ENCODE measurements at places on chromosomes 12 and 14.

DNA sequence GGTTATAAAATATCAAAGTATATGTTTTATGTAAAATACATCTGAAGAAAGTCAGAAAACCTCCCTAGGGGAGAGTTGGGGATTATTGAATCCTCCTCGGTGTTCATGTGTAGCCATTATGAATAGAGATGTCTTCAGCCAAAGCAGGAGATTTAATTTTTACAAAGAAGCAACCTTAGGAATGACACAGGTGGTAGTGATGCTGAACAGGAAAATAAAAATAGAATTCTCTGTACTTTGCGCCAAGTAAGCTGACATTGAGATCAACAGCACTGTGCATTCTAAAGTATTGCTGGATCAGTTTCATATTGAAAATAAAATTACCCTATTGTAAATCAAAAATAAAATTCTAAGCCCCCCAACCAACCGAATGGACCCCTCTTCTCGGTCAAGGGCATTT, 132.8 kb upstream of the TRHDE start:
- no peak for DNase-seq

- DNase-seq = no peak
These were observed 218.6 kb upstream of the FOXN3 start for GRCh38 chr14:89635615-89636014.

- DNase-seq = no peak
These were observed 16.7 kb upstream of the ZFP36L1 start for GRCh38 chr14:68809524-68809923.

GRCh38 chr12:87779858-87780498, 249.2 kb downstream of the C12orf50 start:
- DNase-seq = no peak

GRCh38 chr12:22348208-22348607, 13.7 kb upstream of the ST8SIA1 start:
- no peak for DNase-seq

GRCh38 chr14:104717646-104718045, 6.4 kb upstream of the ADSS1 start:
- no peak for DNase-seq

DNA sequence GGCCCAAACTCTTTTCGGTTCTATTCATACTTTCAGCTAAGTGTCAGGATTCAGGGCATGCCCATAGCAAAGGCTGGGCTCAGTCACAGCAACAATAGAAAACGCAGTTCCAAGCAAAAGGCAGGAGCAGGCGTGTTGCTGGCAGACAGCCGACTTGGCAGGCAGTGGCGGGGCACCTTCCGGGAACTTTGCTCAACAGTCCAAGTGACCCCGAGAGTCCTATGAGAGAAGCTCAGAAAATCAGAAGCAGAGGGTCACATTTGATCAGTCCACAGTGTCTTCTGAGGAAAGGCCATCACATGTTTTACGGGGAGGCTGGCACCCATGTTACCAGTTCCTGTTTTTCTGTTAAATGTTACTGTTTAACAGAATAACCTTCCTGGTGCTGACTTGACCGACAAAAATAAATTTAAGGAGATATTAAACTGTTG, 115.0 kb downstream of the DACT1 start:
- no peak for DNase-seq

DNA sequence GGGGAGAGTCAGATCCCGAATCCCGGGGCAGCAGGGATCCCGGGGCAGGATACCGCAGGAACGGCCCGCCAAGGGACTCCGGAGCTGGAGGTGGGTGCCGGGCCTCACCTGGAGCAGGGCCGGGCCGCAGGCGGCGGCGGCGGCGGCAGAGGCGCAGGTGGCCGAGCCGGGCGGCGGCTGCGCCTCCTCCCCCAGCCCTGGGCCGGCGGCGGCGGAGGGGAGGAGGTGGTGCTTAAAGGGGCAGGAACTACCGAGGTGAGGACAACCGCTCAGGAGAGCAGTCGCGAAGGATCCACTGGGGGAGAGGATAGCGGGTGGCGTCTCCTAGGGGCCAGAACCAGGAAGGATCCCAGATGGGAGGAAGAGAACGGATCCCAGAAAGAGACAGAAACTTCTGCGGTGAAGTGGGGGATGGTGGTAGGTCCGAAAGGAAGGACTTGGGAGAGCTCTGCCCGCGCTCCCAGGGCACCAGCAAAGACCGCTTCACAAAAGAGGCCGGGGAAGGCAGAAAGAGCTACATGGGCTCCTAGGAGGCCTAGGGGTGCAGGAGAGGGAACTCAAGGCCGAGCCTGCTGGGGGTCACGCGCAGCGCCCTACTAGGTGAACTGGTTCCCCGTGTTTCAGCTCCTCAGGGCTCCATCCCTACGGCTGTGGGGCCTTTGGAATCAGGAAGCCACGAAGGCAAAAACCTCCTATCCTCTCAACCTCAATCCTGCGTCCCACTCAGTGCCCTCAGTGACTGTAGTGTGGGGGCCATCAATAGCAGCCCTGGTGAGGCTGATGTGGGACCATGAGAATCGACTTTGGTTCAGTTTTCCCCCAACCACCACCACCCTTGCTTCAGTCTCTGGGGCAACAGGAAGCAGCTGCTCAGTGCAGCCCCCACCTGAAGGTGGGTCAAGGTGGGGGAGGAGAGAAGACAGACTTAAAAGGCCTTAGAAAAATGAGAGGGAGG, 5.0 kb upstream of the BAZ2A start:
- DNase-seq = peak; percentile 88

- no peak for DNase-seq
These were observed 32.4 kb upstream of the SLC17A8 start for GRCh38 chr12:100324498-100324897.

- no peak for DNase-seq
These were observed 57.4 kb downstream of the IFNG start for GRCh38 chr12:68102163-68102562.

DNA sequence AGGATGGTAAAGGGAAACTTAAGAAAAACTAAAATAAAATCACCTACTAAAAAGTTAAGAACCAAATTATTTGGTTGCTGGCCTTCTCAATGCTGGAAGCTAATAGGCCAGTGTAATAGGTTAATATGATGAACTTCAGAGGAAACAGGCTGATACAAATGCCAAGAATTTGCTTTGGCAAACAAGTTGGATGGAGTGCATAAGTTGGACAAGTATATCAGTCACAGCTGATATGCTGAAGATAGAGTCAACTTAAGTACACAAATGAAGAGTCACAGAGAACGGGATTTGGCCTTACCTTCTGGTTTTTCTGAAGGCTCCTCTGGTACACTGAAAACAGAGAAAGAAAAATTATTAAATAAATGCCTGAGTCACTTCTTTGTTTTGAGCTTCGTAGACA, 48.2 kb downstream of the ZFYVE26 start:
- DNase-seq = no peak

GRCh38 chr12:123595729-123596128, 6.2 kb upstream of the DDX55 start:
- DNase-seq = no peak

DNA sequence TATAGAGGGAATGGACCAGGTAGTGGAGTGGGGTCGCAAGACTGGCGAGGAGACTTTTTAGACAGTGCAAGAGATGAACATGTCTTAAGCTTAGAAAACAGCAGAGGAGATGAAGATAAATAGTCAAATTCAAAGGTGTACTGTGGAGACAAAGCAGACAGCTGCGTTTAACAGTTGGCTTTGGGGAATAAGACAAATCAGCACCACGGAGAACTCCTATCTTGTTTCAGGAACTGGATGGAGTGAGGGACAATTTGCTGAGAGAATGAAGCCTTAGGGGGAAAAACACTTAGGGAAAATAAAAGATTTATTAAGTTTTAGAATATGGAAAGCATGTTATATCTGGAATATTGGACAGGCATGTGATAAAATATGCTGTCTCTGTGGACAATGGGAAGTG, 458.8 kb downstream of the GLT1D1 start:
- no peak for DNase-seq

- no peak for DNase-seq
These were observed 13.7 kb downstream of the OR6J1 start for GRCh38 chr14:22630486-22630885.

- no peak for DNase-seq
These were observed 947.0 kb downstream of the GALC start for GRCh38 chr14:87045956-87046355.

- no peak for DNase-seq
These were observed 68.9 kb downstream of the EML1 start for GRCh38 chr14:99862136-99862535.

- no peak for DNase-seq
These were observed 19.0 kb upstream of the LTBP2 start for GRCh38 chr14:74630881-74631690.

DNA sequence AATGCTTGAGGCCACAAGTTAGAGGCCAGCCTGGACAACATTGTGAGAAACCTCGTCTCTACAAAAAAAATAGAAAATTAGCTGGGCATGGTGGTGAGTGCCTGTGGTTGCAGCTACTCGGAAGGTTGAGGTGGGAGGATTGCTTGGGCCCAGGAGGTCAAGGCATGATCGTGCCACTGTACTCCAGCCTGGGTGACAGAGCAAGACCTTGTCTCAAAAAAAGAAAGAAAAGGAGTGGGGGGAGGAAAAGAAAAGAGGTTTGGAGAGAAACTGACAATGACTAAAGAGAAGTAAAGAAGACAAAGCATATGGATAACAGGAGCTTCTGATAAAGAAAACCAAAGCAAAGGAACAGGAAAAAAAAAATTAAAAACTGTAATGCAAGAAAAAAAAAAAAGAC, 37.4 kb upstream of the SELPLG start:
- DNase-seq = no peak

DNA sequence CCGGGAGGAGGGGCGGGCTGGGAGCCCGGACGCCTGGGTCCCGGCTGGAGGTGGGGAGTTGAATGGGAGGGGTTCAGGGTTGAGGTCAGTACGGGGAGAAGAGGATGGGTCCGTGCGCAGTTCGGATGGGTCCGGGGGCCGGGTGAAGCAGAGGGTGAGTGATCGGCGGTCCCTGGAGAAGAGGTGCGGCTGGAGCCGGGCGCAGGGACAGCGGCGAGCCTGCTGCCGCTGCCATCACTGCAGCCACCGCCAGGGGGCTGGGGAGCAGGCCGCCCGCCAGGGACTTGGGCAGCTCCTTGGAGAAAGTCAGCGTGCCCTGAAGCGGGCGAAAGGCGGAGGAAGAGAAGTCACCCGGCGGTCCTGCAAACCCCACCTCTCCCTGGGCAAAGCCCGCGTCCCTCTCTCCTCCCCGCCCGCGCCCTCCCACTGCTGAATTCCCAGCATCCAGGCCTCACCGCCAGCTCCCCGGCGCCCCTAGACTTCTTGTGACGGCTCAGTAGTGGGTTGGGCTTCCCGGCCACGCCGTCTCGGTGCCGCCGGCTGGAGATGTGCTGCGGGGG, 6.0 kb upstream of the GPR84 start:
- peak; percentile 88 for DNase-seq

DNA sequence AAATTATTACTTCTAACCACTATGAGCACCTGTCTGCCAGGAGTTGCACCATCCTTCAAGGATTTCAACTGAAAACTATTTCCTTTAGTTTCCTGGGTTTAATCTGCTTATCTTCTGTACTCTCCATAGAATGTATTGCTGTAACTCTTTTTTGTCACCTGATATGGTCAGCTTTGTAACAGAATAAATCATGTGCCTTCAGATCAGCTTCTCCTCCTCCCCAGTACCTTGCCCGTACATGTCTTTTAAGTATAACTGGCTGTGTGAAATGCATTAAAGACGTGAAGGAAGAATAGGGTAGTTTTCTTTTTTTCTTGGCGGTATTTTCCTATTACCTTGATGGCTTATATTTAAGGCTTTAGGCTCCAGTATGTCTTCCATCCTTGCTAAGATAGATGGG, 200.3 kb upstream of the NAV3 start:
- no peak for DNase-seq

DNA sequence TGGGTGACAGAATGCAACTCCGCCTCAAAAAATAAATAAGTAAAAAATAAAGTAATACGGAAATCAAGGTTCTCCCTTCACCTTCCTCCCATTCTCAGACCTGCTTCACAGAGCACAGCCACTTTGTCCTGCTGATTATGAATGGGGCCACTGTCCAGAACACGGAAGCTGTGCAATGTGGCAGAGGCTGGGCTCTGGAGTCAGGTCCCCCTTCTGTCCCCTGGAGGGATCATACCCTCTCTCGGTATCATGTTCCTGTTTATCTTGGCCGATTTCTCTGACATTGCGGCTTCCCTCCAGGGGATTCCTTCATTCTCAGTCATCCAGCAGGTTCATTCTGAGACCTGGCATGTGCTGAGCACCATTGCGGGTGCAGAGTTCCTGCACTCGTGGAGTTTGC, 11.3 kb downstream of the PPP2R5C start:
- DNase-seq = no peak

DNA sequence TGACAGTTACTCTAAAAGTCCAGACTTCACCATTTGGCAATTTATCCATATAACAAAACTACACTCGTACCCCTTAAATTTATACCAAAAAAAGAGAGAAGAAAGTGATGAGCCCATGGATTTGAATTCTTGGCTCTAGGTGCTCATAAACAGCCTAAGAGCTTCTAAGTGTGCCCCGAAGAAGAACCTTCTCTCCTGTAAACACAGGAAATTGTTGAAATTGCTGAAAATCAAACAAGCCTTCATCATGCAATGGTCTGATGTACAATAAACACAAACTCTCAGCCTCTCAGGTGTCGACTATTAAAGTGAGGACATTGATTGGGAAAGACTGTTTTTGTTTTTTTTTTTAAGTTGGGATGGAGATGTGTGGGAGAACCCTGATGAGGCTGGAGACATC, 21.8 kb downstream of the PDE6H start:
- no peak for DNase-seq

DNA sequence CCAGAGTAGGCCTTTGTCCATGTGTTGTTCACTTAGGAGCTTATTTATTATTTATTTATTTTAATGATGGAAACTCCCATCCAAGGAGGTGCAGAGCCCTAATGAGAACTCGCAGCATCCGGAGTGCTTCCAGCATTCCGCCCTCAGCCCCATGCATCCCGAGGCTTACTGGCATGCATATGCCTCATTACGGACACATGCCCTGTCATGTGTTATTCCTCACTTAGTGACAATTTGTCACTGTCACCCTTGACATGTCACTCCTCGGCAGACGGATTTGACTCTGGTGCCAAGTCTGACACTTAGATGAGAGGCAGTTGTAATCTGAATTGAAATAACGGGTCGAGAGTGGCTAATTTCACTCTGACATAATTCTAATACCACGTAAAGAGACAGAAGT, 132.8 kb downstream of the VRK1 start:
- DNase-seq = no peak

DNA sequence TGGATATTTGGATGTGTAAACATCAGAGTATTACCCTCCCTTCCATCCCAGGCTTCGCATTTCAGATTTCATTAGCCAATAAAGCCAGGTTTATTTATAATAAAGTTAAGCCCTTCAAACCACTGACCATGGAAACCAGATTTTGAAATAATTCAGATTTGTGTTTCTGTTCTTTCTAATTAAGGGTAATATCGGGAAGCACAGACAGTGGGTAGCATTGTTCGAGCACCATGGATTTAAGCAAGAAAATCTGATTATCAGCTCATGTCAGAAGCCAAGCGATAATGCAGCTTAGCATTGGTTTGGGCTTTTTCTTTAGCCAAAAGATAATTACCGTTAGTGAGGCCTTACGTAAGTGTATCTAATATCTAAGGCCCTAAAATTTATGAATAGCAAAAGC, 116.1 kb downstream of the C12orf42 start:
- DNase-seq = no peak

GRCh38 chr12:5204271-5204670, 160.6 kb downstream of the KCNA5 start:
- DNase-seq = no peak

- DNase-seq = no peak
These were observed 194.9 kb upstream of the SYT10 start for GRCh38 chr12:33634544-33634943.

Measured in HuH-7 (cell line).